ENCODE measurements at places on chromosomes 12 and 14. TPM values are rescaled to one million over a fixed set of nuclear protein-coding genes. Genes with fewer than 3 reads are reported as not detected.

MORN3 gene
- 0.73 TPM for total RNA-seq

TAS2R31 gene
- total RNA-seq, result 4.3 TPM

SPX gene
- total RNA-seq, result not detected

SLC6A13 gene
- total RNA-seq, result not detected

CACNA1C gene
- not detected for total RNA-seq

Data from endothelial cell of umbilical vein (primary cell).